Stimulated activated CD4-positive, alpha-beta T cell treated with anti-CD3 and anti-CD28 coated beads, Interleukin-15, amount 100 ng/mL, for 48 hours (primary cell): ENCODE measurements at places on chromosomes 6 and 20.

GRCh38 chr20:17624551-17625245 lies 54.8 kb downstream of the DSTN start:
- no peak for DNase-seq

- no peak for DNase-seq
Observed at GRCh38 chr6:35470663-35471120, 2.5 kb downstream of the RPL10A start.

DNA sequence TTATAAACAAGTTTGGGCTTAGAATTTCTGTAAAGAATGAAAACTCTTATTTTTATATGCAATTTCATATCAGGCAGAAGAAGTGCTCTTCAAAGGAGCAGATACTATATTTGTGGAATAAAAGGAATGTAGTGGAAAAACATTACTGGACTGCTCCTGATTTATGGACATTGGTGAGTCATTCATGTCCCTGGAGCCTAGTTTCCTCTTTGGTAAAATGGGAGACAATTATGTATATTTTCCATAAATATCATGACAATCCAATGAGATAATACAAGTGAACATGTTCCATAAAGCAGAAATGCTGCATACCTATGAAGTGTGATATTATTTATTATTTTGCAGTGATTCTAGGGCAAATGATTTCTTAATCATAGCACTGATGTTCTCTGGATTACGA lies 445.8 kb upstream of the CITED2 start:
- no peak for DNase-seq

DNA sequence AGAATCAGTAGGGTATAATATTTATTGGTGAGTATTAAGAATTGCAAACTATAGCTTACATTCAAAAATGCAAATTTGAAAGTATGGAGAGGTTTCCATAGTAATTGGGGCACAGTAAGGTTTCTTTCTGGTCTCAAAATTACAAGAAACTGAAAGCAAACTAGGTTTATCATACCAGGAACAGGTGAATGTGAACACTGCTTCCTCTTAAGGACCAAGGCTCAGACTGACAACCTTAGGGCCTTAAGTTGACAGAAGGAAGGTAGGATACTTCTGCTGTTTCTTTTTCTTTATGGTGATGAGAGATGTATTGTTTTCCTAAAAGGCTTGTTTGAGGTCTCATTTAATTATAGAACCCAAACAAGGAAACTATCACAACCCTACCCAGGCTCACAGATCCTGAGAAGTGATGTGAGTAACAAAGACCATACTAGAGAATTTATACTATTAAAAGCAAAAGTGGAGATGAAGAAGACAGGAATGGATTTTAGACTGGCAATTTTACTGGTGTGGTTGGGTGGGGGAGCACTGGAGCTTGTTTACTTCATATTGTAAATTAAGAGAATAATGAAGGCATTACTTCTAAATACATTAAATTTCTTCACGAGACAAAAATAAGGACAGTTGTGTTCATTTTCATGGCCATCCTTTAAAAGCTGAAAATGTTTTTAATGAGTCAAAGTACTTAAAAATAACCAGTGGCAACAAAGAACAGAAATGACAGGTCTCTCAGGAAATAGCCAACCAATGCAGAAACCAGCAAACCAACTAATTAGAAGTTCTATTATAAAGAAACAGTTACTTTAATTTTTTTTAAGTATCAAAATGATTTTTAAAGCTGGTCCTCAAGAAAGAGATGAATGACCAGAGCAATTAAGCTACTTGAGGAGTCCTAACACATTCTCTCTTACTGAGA lies 21.3 kb downstream of the STAU1 start:
- no peak for DNase-seq

GRCh38 chr6:32105433-32105832 lies 3.7 kb downstream of the TNXB start:
- DNase-seq = no peak

- DNase-seq = no peak
Observed at GRCh38 chr6:168691774-168692173, 250.8 kb downstream of the SMOC2 start.
